ENCODE measurements at places on chromosomes 6 and 20.

DNA sequence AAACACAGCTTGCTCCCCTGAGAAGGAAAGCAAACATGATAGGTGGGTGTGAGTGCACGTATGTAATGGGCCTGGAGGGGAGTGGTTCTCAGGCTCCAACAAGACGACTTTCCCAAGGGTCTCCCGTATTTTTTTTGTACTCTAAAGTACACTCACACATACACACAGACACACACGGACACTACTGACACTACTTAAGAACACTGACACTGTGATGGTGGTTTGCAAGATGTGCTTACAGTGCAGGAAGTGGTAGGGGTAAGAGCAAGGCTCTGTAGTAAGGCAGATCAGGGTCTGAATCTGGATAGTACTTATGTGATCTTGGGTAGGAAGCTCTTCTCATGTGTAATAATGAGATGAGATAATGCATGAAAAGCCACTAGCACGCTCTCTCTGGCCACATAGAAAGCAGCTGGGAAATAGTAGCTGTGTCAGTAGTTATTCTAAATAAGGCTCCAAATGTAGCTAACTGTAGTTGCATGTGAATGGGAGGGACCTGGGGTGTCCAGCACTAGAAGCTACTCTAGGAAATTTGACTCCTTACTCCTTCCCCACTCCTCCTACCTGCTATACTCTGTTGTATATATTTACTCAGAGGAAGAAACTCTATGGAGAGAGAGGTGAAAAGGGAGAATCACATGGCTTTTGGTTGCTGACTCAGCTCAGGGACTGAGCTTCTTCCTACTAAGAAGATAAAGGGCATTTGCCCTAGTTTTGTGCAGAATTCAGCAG is 8.4 kb upstream of the ZBTB24 start:
- DNase-seq = no peak

DNA sequence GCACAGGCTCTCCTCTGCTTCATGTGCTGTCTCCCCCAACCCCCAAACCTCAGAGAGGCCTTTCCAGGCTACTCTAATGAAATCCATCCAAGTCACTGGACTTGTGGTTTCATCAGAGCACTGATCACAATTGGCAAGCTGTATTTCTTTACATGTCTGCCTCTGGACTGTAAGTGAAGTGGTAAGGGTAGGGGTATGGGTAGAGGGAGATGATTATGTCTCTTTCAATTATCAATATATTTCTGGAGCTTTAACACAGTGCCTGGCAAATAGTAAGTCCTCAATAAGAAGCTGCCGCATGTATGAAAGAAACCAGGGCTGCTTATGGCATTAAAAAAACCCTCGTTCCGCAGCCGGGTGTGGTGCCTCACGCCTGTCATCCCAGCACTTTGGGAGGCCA is 5.4 kb downstream of the TRERF1 start:
- DNase-seq = no peak

- DNase-seq = no peak
Observed at GRCh38 chr6:31636698-31637596, 15.5 kb downstream of the BAG6 start.

- DNase-seq = no peak
Observed at GRCh38 chr6:139825935-139826374, 451.5 kb upstream of the CITED2 start.

DNA sequence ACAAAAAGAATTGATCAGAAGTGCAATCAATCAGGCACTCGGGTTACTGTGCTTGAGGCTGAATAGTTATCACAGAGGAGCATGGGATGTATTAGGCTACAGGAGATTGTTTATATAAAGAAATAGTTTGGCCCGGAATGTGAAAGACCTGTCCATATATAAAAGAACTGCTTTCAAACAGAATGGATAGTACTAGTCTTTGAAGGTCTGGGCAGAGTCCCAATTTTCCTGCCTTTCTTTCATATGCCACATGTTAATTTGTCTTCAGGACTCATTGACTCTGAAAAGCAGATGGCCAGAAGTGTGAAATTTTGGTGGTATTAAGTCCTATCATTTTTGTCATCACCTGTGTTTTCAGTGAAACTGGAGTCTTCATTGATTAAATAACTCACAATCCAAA is 314.5 kb downstream of the EYA4 start:
- DNase-seq = no peak

- no peak for DNase-seq
Observed at GRCh38 chr6:150183105-150183504, 40.3 kb downstream of the PPP1R14C start.

GRCh38 chr6:151494235-151494935 is 568 bp downstream of the CCDC170 start:
- no peak for DNase-seq

GRCh38 chr6:4999586-4999985 is 4.3 kb downstream of the RPP40 start:
- no peak for DNase-seq

DNA sequence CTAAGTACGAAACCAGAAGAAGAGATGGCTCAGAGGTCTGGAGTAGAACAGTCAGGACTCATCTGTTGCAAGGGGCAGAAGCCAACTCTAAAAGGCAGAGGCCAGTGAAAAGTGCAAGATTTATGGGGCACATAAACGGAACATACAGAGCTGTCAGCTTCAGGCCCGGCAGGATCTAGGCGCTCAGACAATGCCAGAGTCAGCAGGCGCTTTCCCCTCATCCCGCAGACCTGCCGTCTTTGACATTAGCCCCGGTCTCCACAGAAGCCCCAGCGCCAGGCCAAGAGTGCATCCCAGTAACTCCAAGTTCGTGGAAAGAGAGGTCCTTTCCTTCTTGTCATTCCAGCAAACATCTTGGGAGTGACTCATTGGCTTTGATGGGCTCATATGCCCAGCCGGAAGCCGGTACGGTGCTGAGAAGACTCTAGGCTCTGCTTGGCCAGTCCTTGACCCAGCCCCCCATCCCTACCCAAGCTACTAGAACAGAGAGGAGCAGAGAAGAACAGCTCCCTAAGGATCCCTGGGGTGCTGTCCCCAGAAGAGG is 260.9 kb downstream of the TAF4 start:
- no peak for DNase-seq

GRCh38 chr6:12480379-12480778 is 190.2 kb downstream of the EDN1 start:
- no peak for DNase-seq

- DNase-seq = no peak
Observed at GRCh38 chr6:75025371-75025770, 180.5 kb downstream of the COL12A1 start.

DNA sequence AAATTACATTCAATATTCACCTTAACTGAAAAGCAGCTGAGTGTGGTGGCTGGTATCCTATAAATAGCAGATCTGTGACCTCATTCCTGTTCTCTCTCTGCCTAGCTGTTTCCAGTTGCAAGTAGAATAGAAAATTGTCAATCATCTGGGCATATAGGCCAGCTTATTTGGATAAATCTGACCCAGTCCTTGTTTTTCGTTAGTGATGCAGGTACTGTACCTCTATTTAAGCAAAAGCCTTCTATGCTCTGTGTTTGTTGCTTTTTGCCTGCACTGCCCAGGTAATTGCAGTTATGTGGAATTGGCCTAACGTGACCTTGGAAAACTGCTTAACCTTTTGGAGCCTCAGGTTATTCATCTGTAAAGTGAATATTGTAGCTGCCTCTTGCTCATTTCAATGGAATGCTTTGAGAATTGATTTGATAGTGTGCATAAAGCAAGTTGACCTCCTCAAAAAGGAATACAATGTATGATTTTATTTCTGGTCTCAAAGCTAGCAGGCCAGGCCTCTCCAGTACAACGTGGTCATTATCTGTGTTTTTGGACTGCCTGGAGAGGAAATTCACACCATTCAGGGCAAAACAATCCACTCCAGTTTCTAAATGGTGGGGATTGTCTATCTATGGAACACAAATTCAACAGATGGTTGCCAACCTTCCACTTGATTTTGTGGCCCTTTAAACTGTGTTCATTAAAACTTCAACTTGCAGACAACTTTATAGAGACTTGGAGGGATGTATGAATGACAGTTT is 508.7 kb upstream of the CITED2 start:
- DNase-seq = no peak

DNA sequence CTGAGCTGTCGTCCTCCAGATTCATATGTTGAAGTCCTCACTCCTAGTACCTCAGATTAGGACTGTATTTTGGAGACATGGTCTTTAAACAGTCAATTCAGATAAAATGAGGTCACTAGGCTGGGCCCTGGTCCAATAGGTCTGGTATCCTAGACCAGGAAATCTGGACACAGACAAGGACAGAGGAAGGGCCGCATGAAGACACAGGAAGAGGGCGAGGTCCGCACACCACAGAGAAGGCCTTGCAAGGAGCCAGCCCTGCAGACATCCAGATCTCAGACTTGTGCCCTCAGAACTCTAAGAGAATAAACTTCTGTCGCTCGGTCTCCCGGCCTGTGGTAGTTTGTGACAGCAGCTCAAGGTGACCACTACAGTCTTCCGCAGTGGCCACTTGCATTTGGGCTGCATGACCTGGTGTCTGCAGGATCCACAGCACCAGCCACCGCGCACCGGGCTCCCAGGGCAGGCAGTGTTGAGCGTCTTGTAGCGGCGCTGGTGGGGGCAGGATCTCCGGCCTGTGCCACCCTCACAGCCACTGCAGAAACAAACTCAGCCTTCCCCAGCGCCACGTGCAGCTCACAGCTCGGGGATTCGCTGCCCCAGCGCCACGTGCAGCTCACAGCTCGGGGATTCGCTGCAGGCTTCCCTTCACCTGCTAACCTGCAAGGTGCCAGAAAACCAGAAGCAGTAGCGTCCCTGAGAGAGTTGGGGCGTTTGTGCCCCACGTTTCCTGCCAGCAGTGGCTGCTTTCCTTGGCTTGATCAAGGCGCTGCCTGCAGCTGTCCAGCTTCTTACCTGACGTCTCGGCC is 6.0 kb upstream of the RBM38 start:
- DNase-seq = no peak

- DNase-seq = no peak
Observed at GRCh38 chr6:166027761-166028160, 139.9 kb downstream of the TBXT start.

- DNase-seq = no peak
Observed at GRCh38 chr20:57647933-57648785, 27.9 kb upstream of the ZBP1 start.

DNA sequence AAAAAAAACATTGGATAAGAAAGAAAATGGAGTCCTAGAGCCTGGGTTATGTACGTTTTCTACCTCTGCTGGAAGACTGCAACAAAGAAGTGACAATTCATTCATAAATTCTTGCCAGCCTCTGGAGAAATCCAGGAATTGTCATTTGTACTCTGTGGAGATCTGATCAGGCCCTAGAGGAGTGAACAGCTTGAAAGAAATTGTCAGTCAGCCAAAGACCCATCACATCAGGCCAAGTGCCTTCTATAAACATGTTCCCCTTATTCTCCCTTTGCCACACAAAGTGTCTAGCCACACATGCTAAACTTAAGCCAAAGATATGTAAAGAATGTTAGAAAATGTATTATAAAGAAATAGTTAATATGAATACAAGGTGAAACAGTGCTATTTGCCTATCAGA is 152.4 kb downstream of the ADAT2 start:
- DNase-seq = no peak

DNA sequence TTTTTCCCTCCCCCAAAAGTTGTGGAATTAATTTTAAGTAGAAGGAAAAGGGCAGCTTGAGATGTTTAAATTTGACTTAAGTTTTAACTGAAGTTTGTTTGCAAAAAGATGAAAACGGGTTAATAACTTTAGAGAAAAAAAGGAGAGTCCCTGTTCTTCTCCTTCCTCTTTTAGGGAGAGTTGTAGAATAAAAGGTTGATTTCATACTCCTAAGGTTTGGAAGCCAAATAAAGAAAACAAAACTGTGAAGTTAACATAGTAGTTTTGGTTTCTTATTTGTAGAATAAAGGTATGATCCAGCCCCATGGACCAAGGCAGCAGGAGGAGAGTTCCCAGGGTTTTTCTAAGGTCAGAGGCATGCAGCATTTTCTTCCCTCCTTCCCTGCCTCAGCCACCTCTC is 33.4 kb downstream of the FOXO3 start:
- DNase-seq = no peak

DNA sequence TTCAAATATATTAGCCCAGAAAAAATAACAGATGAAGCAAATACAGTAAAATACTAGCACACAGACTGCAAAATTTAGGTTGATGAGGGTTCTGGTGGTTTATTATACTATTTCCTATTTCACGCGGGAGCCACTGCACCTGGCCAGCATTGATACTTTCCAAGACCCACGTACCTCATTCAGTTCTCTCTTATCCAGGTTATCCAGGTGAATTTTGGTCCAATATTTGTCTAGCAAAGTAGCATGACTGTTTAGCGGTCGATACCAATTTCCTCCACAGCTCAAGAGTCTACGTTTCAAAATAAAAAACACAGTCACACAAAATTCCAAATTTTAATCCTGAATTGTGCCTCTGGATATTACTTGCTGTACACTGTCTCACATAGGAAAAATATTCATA is 34.8 kb downstream of the MDN1 start:
- no peak for DNase-seq

GRCh38 chr20:23349338-23350195 is 1.0 kb upstream of the NXT1 start:
- peak; percentile 61 for DNase-seq

DNA sequence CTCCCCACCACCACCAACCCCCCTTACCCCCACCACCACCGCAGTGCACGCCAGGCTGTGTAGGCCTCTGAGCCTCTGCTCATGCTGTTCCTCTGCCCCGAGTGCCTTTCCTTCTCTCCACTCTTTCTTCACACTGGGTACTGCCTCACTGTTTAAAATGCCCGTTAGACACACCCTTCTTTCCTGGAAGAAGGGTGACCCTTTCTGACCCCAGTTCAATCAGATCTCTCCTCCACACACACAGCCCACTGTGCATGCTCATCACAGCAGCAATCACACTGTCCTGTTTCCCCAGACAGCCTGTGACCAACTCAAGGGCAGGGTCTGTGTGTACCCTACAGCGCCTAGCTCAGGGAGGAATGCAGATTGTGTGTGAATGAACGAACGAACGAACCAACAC is 10.0 kb downstream of the TMEM74B start:
- no peak for DNase-seq

- DNase-seq = no peak
Observed at GRCh38 chr6:29813809-29814208, 13.8 kb upstream of the HLA-G start.

GRCh38 chr6:44524476-44525227 is 137.1 kb downstream of the CDC5L start:
- no peak for DNase-seq

DNA sequence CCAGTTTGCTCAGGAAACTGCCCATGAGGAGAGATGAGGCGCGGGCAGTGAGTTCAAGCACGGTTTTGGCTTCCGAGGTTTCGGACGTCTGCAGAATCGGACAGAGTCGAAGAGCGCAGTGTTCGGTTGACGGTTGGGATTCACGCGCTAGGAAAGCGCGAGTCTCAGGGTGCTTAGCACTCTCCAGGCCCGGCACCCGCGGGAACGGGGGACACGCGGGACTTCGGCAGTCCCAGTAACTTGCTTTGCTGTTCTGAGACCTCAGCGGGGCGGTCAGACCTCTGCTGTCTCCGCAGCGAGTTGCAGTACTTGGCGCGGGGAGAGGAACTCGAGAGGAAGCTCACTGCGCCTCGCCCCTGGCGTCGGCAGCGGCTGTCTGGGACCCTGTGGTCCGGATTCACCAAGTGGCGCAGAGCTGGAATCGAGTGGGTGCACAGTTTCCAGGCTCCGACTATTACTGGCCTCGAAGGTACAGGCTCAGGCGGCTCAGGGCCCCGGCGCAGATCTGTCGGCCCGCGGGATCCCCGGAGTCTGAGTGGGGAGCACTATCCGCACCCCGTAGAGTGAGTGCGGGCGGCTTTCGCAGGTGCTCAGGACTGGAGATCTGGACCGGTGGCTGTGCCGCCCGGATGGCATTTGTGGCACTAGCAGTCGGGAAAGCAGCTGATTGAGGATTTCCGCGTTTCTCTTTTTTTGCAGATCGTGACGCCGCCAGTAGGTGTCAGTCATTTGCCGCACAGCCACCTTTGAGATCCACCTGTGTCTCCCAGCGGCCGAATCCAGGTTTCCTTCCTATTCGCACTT is at the start of gene POM121L2:
Gene POM121L2, minus strand, starts transcription at position 128 of the 804 bp plus-strand sequence. Its CDS starts 103 bp downstream, at position 25.
- DNase-seq = peak; percentile 31
